Left cardiac atrium (tissue), 4 donors: ENCODE measurements at places on chromosomes 13 and 19.
A peak's percentile ranks its signal among the peaks of the same experiment; 100 is the strongest.

GRCh38 chr19:8702350-8702749 lies 3.8 kb upstream of the ACTL9 start:
- DNase-seq, result no peak

DNA sequence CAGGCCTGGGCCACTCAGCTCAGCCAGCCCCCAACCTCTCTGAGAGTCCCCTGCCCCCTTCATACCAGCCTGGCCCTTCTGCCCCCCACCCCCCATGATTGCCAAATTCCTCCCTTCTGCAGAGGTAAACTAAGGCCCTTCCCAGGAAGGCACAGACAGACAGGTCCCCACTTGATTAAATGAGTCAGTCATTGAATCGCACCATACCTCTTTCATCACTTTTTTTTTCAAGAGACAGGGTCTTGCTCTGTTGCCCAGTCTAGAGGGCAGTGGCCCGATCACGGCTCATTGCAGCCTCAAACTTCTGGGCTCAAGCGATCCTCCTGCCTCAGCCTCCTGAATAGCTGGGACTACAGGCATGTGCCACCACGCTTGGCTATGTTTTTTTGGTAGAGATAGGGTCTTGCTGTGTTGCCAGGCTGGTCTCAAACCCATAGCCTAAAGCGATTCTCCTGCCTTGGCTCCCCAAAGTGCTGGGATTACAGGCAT lies 6.0 kb downstream of the PODNL1 start:
- DNase-seq, result no peak

GRCh38 chr13:62781866-62782265 lies 1366.2 kb upstream of the PCDH20 start:
- no peak for DNase-seq

DNA sequence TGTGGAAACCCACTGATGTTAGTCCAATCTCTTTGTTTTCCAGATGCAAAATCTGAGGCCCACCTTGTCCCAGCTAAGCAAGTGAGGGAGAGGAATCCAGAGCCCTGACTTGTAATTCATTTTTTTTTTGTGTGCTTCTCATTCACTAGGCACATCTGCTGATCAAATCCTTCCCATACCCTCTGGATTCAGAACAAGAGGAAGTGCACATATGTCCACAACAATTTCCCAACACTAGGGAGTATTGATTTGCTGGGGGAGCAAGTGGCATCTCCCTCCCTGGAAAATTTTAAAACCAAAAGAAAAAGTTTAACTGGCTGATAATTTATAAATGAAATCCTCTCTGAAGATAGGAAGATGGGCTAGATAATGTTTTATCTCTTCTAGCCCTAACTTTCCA lies 94.6 kb upstream of the RFC3 start:
- no peak for DNase-seq

- no peak for DNase-seq
These were observed 14.4 kb downstream of the TTYH1 start for GRCh38 chr19:54429545-54430227.

GRCh38 chr19:48842789-48843162 lies 6.5 kb upstream of the HSD17B14 start:
- peak; percentile 31 for DNase-seq

GRCh38 chr19:34428549-34429285 lies 536 bp downstream of the UBA2 start:
- peak; percentile 52 for DNase-seq

GRCh38 chr19:15859187-15859586 lies 38.7 kb downstream of the CYP4F2 start:
- no peak for DNase-seq

DNA sequence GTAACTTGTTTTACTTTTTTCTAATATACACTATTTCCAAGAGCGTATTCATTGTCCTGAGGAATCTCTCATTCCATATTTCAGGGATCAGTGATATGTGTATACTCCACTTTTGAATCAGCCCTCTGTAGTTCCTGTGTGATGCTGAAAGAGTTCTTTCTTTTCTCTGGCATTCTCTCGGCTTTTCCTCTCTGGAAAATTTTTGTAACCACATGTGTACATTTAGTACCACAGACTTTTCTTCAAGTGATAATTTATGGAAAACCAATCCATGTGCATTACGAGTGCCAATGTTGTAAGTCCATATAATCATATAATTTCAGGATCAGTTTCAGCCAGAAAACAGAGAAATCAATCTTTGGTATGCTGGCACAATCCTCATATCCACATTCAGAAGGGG lies 102.2 kb upstream of the MBNL2 start:
- no peak for DNase-seq

DNA sequence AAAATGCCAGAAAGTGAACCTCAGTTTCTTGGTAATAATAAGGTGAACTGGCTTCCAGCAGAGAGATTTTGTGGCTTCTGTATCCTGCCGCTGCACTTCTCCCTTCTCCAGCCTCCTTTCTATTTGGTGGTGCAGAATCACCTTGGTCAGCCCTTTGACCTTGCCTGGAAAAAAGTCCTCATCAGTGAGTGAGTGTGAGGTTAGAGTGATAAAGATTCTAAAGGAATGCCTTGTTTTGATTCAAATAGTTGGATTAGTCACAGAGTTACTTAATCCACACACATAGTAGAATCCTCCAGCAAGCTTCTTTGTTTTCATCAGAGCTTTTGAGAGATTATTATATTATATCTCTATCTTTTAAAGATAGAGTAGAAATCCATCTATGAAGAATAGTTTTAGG lies 140.9 kb downstream of the KCNRG start:
- DNase-seq, result no peak

- DNase-seq, result no peak
These were observed 11.9 kb downstream of the ZNF787 start for GRCh38 chr19:56109226-56109625.

- DNase-seq, result no peak
These were observed 19.5 kb upstream of the DCUN1D2 start for GRCh38 chr13:113509989-113510388.

DNA sequence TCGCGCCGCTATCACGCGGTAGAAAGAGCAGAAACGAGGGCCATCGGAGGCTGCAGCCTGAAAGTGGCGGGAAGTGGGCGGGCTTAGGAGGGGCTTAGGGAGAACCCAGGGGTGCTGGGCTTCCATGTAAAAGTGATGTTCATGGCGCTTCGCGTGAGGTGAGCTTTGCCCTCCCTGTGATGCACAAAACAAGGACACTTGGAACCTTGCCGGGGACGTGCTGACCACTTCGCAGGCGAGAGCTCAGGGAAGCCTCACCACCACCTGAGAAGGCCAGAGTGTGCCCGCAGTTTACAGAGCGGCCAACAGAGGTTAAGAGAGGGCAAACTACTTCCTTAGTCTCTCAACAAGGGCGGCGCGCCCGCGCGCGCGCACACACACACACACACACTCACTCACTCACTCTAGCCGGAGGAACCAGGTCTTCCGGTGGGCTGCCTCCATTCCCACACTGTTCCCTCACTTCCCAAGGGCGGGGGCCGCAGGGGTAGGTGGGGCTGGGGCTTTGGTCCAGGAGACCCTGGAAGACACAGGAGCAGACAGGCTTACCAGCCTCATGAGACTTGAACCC lies 651 bp downstream of the GAPDHS start:
- no peak for DNase-seq
